ENCODE measurements at places on chromosomes 1 and 21. TPM values are rescaled to one million over a fixed set of nuclear protein-coding genes. Genes with fewer than 3 reads are reported as not detected.

GUK1 gene
- total RNA-seq = 185 TPM

PRKCZ gene
- total RNA-seq = 11.4 TPM

NTNG1 gene
- 4.4 TPM for total RNA-seq

RPS27 gene
- total RNA-seq = 3,546 TPM

OR2G2 gene
- total RNA-seq = not detected
